ENCODE measurements at places on chromosomes 7 and 10.

- DNase-seq = no peak
Observed at GRCh38 chr10:132915411-132915810, 27.0 kb downstream of the CFAP46 start.

GRCh38 chr7:158422887-158423560, 164.6 kb downstream of the PTPRN2 start:
- no peak for DNase-seq

DNA sequence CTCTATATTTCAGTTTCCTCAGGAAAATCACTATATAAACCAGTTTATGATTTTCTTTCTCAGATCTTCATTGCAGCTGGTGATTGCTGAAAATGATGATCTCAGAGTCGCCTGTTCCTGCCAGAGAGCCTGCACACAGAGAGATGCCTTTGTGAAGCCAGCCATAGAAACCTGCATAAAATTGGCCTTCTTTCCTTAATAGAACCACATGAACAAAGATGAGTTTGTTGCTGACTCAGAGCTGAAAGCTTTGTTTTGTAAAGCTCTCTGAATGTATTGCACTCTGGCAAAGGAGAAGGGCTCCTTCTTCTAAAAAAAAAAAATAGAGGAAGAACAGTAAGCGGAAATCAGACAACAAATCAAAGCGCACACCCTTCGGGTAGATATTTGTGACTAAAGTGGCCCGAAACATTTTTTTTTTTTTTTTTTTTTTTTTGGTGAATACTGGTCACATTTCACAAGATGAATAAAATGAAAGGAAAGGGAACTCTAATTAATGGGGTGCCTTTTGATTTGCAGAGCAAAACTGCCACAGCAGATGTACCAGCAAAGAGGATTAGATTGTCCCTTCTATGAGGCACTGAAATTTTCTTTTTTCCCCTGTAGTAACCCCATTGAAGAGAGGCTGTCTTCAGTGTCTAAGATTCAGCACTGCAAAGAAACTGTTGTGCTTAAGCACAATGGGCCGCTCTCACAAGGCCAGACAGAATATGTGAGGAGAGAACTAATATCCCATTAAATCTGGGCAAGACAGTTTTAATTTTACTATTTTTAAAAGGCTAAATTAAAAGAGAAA, 75.1 kb upstream of the PTPRZ1 start:
- DNase-seq = peak; percentile 39

DNA sequence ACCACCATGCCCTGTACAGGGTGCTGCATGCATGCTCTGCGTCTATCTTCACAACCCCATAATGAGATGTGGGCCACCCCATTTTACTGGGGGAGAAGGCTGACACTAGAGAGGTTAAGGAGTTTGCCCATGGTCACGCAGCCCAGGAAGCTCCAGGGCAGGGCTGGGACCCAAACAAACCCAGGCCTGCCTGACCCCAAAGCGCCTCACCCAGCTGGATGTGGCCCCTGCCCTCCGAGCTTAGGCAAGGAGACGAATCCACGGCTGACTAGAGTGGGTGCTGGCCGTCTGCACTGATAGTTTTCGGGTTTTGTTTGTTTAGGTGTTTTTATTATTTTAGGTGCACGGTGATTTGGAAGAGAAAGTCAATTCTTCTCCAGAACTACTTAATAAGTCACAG, 65.7 kb downstream of the CHST15 start:
- DNase-seq = no peak

GRCh38 chr7:113256883-113257531, 138.7 kb upstream of the SMIM30 start:
- DNase-seq = no peak
